ENCODE measurements at places on chromosomes 2 and 18.
A peak's percentile ranks its signal among the peaks of the same experiment; 100 is the strongest.

DNA sequence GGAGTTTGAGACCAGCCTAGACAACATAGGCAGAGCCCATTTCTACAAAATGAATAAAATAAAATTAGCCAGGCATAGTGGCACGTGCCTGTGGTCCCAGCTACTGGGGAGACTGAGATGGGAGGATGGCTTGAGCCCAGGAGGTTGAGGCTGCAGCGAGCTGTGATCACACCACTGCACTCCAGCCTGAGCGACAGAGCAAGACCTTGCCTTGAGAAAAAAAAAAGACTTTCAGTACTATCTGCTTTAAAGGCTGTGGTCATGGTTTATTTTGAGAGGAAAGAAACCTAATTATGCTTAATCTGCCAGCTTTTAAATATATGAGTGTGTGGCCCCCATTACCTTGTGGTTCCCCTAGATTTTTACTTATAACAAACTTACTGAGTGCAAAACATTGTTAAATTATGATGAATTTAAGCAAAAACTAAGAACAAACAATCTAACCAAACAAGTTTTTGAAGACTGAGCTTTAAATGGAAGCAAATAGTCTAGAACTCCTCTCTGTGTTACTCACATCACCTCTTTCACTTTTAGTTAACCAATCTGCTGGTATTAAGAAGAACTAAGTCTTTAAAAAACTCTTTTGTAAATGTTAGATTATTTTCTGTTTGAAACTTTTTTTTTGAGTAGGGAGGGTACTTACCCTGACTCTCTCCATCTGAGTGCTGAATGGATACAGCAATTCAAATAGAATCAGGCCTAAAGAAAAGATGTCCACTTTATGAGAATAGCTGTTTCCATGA lies 65.4 kb downstream of the EIF2AK3 start:
- no peak for DNase-seq

DNA sequence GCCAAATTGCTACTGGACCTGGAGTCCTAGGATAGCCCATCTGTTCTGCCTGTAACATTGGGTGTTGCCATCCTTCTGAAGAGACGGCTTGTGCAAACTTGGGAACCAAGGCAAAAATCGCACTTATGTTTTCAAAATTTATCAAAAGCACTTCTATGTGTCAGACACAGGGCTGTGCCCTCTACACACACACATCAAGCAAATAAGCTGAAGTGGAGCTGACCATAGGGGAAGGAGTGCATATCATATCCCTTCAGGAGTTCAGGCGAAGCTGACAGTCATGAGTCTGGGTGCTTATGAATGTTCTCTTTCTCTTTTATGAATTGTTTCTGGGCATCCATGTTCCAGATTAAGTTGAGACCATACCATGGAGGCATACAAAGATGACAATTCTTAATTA lies 247.9 kb downstream of the CYRIA start:
- DNase-seq = no peak

GRCh38 chr18:77006305-77007175 lies 126.0 kb downstream of the MBP start:
- no peak for DNase-seq

DNA sequence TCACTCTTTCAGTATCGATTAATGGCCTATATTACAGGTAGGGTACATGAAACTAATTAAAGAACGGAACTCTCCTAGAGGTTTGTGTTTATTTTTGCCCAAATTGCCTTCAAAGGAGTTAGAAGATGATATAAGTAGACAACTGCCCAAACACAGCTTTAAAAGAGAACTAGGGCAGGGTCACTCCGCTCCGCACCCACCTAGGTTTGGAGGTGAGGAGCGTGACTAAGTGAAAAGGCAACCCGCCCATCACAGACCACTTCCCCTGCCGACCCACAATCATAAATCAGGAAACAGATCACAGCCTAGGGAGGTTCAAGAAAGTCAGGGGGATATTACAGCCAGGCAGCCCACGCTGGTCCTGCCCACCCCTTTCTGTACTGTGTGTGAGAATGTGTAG lies 166.7 kb downstream of the C1D start:
- no peak for DNase-seq

DNA sequence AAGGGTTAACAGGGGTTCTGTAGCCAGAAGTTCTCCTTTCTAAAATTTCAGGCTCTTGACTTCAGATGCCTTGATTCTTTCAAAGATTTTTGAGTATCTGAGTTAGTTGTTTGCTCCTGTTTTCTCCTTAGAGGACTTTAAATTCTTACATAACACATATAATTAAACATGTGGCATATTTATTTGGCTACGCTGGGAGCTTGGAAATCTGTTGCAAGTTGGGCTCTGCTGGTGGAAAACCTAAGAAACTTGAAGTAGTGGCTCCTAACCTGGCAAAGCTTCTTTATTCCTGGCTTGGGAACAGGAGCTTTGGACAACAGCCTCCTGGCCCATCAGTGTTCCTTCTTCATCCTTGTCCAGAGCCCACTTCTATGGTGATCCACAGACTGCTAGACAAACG lies 72.6 kb downstream of the VIT start:
- DNase-seq = no peak

DNA sequence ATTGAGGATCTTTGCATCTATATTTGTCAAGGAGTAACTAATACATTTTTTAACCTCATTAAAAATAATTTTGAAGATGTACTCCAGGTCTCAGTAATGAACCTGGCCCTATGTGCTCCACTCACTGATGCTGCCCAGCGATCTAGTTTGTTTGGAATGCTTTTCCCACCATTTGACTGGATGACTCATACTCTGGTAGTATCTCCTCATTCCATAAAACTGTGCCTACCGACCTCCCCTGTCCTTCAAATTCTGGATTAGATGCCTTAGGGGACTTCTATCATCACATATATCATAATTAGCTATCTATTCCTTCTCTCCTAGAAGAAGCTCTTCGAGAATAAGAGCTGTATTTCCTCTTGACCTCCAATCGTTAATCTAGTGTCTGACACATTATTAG lies 83.8 kb downstream of the FAM117B start:
- no peak for DNase-seq

DNA sequence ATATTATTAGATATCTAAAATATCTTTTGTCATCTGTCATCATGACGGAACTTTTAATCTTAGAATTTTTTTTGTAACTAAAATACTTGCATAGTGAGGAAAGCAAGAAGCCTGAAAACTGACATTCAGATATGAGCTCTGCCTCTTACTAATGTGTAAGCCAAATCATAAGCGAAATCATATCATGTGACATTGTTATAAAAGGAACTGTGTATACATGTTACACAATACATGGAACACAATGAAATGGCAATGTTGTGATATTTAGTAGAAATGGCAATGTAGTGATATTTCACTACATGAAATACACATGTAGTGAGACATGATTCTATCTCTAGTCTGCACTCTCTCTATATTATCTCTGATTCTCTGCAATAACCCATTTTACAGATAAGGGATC lies 1016.4 kb upstream of the PIK3C3 start:
- no peak for DNase-seq

DNA sequence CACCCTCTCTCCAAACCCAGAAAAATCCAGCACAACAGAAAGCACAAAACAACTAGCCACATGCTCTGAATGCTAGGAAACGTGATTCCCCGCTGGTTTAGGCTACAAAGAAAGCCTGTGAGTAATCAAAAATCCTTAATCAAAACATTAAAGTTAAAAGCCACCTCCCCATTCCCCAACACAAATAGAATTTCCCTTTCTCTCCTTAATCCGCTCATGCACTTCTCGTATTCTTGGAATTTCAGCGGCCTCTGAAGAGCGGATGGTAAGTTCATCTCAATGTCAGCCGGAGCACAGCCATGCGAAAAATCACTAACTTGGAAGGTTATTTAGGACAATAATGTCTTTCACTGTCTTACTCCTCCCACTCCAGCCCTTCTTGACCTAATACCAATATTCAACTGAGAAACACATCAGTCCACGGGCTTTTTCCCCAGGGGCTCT lies 126.7 kb downstream of the OSBPL1A start:
- DNase-seq = peak; percentile 26

- no peak for DNase-seq
Measured at GRCh38 chr2:145080426-145080825, 560.5 kb upstream of the ZEB2 start.

DNA sequence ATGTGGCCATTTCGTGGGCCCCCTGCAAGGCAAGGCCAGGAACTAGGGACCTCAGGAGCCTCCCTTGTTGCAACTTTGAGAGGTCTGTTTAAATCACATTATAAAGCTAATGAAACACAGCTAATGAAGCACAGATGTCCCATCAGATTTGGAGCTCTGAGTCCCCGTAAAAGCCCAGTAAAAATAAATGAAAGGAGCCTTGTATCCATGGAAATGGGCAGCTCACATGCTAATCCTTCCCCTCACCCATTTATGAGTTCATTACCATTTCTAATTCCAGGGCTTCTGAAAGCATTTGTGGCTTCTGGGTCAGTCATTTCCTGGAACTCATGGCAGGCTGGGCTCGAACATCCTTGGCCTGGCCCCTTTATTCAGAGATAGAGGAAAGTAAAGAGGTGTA lies 274.8 kb downstream of the SS18 start:
- DNase-seq = no peak

GRCh38 chr2:133541797-133542196 lies 26.5 kb downstream of the NCKAP5 start:
- DNase-seq = no peak

- no peak for DNase-seq
Measured at GRCh38 chr2:104004821-104005220, 849.1 kb upstream of the POU3F3 start.

GRCh38 chr2:232441147-232441651 lies 14.8 kb upstream of the ALPI start:
- no peak for DNase-seq

DNA sequence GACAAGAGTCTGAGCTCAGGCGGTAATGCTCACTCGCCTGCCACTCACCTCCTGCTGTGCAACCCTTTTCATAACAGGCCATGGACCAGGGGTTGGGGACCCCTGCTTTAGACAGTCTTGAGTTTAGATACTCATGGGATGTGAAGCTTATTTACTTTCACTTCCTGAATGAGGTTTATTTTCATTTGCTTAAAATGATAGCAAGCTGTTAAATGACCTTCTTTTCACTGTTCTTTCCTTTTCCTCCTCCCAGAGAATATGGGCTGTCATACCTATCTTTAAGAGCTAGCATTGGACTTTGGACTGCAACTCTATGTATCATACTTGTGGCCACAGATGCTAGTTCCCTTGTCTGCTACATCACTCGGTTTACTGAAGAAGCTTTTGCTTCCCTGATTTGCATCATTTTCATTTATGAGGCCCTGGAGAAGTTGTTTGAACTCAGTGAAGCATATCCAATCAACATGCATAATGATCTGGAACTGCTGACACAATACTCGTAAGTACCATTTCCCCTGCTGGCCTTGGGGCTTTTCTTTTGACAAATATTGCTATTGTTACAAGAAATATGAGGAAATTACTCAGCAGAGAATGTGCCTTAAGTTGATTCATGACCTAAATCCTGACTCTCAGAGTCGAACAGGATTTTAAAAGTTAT lies 168.5 kb downstream of the DPP4 start:
- DNase-seq = no peak

- DNase-seq = no peak
Measured at GRCh38 chr2:216522892-216523502, 24.4 kb downstream of the RPL37A start.

DNA sequence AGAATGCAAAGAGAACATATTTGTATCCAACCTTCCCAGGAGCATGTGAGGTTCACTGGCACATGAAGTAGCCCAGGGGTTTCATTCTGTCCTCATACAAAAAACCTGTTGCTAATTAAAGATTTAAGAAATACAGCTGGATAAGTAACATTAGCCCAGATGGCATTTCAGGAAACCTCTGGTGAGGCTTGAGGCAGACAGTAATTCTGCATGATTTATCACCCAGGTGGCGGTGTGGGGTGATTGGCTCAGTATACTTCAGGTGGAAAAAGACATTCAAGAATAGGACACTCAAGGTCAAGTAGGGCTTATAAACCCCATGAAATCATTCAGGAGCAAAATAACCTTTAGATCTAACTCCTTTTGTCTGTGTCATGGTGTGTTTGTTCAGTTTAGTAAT lies 237.4 kb downstream of the RNF144A start:
- DNase-seq = peak; percentile 12

GRCh38 chr2:163649080-163649479 lies 86.7 kb downstream of the FIGN start:
- no peak for DNase-seq

DNA sequence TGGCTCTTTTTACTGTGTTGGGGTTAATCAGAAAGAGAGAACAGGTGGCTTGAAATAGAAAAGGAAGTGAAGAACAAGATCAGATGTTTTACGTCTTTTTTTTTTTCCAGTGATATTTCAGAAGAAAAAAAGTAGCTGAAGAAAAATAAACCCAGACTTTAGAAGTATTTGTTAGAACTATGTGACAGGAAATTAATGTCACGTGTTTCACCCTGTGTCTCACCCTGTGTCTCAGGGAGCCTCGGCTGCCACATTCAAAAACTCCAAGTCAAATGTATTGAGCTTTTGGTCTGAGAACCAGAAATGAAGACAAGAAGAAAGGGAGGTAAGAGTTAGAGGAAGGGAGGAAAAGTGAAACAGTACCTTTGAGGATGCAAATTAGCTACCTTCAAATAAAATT lies 38.0 kb downstream of the AKAIN1 start:
- no peak for DNase-seq

- no peak for DNase-seq
Measured at GRCh38 chr2:128276878-128277675, 41.6 kb downstream of the HS6ST1 start.

GRCh38 chr18:67525328-67526099 lies 9.0 kb upstream of the DSEL start:
- DNase-seq = peak; percentile 16

GRCh38 chr18:68722821-68723220 lies 7.9 kb upstream of the TMX3 start:
- DNase-seq = no peak

GRCh38 chr2:102334486-102334885 lies 21.1 kb upstream of the IL18R1 start:
- no peak for DNase-seq

DNA sequence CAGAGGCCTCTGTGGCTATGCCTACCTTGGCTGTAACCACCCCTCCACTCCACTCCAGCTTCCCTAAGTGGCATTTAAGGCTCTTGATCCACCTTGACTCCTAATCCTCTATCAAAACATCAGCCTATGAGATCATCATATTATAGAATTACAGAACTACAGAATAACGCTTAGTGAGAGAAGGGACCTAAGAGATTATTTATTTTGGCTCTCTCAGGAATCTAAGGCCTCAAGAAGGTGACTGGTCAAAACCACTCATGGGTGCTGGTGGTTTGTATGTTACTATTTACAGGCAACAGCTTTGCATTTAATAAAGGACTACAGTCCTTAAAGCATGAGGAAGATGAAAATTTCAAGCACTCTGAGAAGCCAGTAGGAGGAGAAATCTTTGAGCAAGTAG lies 118.8 kb downstream of the FSHR start:
- DNase-seq = no peak

- no peak for DNase-seq
Measured at GRCh38 chr18:62838475-62839098, 123.2 kb downstream of the PHLPP1 start.

All from left renal cortex interstitium (tissue), 4 donors.